Ammon's horn (tissue), 1 donor: ENCODE measurements at places on chromosomes 5 and 9.

- no peak for DNase-seq
These were observed 147.5 kb upstream of the ERCC6L2 start for GRCh38 chr9:95727947-95728520.

- no peak for DNase-seq
These were observed 128.7 kb upstream of the BOD1 start for GRCh38 chr5:173745123-173745522.

DNA sequence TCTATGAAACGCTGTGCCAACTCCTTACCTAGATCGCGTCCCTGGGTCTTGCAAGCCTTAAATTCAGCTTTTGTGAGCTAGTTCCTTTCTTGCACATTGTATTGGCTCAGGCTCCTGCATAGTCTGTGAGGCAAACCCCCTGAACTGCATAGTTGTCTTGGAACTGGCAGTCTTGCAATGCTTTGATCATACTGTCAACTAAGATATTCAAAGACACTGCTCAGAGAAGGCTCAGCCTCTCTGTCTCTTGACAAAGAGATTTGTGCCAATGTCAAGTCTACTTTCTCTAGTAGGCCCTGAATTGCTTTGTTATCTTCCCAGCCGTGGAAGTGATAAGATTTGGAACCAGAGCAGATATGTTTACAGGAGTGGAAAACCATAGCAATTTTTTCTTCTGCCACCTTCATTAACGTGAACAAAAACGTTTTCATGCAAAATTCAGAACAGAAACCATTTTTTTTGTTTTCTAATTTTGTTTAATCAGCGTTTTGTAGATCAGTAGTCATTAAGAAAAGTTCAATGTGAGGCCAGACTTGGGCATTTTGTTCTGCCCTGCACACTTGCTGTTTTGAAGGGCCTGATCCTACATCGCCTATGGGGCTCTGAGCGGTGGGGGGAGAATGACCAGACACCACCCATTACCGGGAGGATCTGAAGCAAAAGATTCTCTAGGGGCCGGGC is 27.6 kb upstream of the ENTREP1 start:
- DNase-seq = no peak

- no peak for DNase-seq
These were observed 153.0 kb downstream of the HMHB1 start for GRCh38 chr5:143964919-143965318.

DNA sequence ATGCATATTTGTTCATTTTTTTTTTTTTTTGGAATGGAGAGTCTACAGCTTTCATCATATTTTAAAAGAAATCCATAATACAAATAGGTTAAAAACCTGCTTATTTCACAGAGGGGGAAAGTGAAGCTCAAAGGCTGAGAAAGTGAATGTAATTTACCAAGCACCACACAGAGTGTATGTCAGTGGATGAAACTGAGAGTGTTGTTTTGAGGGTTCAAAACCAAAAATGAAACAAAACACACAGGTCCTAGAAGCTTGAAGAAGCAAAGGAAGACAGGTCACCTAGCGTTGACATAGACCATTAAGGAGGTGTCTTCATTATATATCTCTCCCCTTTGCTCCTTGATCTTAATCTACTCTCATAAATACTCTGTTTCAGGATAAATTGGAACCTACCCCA is 7.5 kb downstream of the NMUR2 start:
- no peak for DNase-seq

- DNase-seq = peak; percentile 56
These were observed 483 bp downstream of the G3BP1 start for GRCh38 chr5:151772029-151772845.

GRCh38 chr5:73603998-73604397 is 22.0 kb upstream of the ARHGEF28 start:
- DNase-seq = no peak
